ENCODE measurements at places on chromosomes 6 and 20.

- no peak for DNase-seq
Observed at GRCh38 chr6:161833099-161833860, 559.4 kb upstream of the AGPAT4 start.

DNA sequence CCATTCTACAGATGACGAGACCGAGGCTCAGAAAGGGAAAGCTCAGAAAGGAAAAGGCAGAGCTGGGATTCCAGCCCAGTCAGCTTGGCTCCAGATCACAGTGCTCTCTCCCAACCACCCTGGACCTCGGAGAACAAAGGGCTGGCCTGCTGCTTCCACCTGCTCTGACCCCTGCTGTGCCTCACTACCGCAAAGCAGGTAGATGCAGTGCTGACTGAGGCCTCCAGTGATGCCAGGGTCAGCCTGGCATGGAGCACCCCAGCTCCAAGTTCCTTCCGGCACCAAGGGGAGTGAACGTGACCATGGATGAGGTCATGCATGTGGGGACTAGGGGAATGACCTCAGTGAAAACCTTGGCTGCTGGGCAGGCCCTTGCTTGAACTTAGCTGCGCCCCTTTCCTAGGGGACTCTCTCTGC is 20.7 kb upstream of the TLDC2 start:
- DNase-seq: no peak

GRCh38 chr6:9646342-9647070 is 768.4 kb downstream of the TFAP2A start:
- no peak for DNase-seq

DNA sequence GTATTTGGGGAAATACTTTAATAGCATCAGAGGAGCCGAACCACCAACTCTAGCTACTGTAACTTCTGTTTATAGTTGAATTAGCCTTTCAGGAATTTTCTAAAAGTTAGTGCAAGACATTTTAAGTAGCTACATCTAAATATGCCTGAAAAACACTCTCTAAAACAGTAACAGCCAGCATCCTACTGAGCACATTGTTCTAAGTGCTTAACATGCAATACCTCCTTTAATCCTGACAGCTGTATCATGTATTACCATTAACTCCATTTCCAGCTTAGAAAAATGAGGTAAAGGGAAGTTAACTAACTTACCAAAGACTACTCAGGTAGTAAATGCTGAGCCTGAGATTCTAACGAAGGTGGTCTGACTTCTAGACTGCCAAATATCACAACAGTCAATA is 120.7 kb downstream of the DST start:
- no peak for DNase-seq

- no peak for DNase-seq
Observed at GRCh38 chr6:72657407-72658197, 35.7 kb downstream of the KCNQ5 start.

DNA sequence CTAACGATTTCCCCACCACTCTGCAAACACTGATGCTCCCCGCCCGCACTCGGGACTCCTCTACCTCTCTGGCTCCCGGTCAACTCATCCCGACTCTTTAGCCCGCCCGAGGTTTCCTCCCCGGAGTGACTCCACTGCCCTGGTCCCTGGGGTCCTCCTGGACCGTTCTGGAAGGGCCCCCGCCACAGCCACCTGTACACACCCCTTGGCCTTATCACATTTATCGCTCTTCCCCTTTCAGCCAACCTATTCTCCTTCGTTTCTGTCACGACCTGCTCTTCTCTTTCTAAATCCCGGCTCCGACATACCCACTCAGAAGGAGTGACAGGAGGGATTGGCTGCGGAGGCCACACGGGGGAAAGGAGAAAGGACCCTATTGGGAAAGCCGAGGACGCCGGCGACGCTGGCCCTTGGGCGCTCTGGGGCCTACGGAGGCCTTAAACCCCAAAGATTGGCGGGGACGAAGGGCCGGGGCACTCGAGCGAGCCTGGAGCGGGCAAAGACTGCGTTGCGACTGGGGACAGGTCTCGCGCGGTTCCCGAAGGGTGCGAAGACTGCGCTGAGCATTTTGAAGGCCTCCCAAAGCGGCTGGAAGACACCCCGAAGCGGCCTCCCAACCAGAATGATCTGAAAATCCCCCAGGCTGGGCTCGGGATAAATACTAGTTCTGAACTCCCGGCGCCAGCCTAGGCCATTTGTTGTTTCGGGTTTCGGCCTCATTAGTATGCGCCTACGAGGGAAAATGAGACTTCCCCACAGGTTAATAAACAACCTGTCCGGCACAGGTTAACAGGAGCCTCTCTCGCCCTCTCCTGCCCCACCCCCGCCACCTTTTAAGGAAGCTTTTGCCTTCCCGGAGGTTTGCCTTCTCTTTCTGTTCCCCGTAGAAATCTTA is 9.2 kb downstream of the SIM1 start:
- DNase-seq: no peak

GRCh38 chr6:85677234-85677956 is 34.7 kb upstream of the SYNCRIP start:
- DNase-seq: no peak

GRCh38 chr6:37160922-37161778 is 8.8 kb upstream of the PIM1 start:
- no peak for DNase-seq

GRCh38 chr6:2852921-2853322 is 11.3 kb upstream of the SERPINB1 start:
- no peak for DNase-seq

DNA sequence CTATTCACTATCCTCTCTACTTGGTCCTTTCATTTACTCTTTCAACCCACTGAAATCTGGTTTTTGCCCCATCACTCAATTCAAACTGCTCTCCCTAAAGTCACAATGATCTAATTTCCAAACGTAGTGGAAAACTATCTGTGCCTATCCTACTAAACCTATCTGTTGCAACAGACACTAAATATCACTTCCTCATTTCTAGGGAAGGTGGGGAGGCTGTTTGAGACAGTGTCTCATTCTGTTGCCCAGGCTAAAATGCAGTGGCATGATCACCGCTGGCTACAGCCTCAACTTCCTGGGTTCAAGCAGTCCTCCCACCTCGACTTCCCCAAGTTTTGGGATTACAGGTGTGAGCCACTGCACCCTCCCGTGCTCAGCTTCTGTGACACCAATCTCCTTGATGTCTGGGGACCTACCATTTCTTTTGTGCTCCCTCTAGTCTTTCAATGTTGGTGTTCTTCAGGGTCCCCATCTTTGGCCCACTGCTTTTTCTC is 8.8 kb downstream of the RANBP9 start:
- DNase-seq: no peak

DNA sequence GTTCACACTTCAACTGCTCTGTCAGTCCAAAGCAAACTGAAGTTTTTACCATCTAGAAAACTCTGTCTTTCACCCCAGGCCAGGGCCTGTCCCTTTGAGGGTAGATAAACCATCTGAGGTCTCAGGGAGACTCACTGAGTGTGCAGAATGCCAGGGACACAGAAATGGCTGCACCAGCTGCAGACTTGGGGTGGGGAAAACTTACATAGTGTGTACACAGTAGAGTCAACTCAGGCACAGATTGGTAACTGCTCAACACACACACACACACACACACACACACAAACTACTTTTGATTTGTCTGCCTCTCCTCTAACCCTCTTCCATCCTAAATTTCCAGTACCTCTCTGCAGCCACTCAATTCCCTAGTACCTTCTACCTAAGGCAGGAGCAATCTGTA is 374.9 kb upstream of the JAG1 start:
- no peak for DNase-seq

DNA sequence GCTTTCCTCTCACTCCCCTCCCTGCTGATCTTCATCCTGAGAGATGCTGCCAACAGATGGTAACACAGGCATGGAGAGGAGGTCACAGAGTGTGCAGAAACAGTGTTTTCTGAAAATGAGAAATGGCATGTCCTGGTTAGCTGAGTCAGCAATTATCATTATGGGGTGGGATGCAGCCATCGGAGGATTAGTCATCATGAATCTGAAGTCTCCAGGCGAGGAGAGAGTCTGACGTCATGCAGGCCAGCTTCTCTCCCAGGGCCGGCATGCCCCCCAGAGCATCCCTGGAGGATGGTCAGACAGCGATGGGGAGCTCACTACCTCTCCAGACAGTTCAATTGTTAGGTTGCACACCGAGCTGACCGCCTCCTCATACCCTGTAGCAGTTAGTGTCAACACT is 4.7 kb upstream of the GTSF1L start:
- no peak for DNase-seq

DNA sequence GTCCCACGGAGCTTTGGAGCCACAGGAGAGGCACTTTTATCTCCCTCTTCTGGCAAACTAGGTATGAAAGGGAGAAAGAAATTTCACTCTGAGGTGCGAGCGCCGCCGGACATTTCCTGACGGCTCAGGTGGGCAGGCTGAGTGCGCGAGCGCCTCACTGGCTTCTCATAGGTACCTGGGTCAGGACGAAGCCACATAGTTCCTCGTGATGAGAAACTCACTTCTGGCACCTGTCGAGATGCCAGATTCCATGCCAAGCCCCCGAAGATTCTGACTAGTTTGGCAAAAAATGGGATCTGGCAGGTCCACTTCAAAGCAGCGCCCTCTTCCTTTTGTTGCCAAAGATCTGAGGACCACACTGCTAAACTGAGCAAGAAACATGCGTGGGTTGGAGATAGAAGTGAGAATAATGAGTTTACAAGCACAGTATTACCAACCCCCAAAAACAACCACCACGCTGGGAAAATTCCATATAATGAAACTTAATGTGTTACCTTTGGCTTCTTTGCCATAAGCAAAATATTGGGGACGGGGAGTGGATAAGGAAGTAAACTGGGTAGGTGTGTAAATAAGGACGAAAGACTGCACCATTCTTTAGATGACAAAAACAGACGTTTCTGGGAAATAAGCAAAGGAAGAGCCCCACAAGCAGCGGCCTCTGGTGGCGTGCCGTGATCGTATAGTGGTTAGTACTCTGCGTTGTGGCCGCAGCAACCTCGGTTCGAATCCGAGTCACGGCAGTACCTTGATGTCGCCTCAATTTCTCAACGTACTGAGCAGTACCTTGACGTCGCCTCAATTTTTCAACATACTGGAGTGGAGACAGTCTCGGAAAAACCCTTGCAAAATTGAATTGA is 89.8 kb upstream of the PRSS16 start:
- peak; percentile 86 for DNase-seq

- no peak for DNase-seq
Observed at GRCh38 chr6:76026101-76026500, 46.4 kb downstream of the IMPG1 start.
